ENCODE measurements at places on chromosomes 7 and 10.

DNA sequence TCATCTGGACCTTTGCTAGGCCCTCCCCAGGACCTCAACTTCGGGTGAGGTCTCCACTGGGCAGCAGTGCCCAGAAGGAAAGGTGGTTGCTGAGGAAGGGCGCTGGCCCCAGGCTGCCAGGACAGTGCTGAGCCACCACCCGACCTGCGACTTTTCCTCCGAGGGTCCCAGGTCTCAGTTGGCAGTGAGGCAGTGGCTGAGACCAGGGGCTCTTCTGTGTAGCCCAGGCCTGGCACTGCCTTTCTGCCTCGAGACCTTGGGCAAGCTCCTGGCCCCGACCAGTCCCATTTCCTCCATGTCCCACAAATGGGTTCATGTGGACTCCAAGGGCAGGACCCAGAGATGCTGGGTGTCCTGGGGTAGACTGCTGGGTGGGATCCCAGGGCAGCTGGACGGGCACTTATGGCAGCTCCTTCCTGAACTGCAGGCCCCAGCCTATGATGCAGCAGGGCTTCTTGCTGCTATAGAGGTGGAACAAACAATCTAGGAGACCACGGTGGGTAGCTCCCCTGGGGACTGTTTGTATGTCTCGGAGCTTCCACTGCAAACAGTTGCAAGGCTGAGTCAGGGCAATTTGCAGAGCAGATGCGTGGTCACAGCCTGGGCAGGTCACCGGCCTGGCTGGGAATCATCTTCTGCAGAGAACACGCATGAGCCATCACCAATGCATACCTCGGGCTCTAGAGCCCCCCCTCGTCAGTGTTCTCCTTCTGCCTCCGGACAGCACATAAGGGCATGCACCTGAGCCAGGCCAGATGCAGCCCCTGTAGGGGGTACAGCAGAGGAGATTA, 17.9 kb upstream of the LRRC18 start:
- DNase-seq: no peak

DNA sequence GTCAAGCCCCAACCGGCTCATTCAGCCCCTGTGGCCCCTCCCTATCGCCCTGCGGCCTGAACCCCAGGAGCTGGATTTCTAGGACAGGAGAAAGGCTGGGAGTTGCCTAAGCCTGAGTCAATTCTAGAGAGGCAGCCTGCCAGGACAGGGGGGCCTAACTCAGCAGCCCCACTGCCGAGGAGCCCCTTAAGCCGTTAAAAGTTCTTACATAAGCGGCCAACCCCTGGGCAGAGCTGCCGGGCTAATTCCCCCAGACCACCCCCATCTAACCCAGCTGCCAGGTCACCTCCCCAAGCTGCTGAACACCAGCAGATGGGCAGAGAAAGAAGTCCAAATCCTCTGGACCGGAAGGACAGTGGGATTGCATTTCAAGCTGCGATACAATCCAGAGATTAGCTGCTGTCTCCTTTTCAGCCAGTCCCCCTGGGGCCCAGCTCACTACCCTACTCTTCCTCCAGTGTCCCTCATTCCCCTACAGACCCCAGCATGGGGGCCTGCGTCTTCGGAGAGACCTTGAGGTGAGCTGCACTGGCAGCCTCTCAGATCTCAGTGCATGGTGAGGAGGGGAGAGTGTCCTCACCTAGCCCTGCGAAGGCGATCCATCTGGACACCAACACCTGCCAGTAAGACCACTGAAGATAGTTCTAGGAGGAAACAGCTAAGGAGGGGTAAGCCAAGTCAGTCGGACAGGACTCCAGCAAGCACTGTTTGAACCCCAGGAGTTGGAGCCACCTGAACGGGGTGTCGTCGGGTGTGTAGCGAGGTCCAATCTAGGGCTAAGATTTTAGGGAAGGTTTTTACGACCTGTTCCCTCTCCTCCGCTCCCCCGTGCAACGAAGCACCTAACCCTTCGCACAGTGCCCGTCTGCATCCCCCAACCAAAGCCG, 830 bp downstream of the IMPDH1 start:
- no peak for DNase-seq

DNA sequence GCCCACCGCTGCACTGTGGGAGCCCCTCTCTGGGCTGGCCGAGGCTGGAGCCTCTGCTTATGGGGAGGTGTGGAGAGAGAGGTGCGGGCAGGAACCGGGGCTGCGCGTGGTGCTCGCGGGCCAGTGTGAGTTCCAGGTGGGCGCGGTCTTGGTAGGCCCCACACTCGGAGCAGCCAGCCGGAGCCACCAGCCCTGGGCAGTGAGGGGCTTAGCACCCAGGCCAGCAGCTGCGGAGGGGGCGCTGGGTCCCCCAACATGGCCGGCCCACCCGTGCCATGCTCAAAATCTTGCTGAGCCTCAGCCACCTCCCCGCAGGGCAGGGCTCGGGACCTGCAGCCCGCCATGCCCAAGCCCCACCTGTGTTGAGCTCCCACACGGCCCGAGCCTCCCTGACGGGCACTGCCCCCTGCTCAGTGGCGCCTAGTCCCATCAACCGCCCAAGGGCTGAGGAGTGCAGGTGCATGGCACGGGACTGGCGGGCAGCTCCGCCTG, 856.8 kb upstream of the CELF2 start:
- no peak for DNase-seq

DNA sequence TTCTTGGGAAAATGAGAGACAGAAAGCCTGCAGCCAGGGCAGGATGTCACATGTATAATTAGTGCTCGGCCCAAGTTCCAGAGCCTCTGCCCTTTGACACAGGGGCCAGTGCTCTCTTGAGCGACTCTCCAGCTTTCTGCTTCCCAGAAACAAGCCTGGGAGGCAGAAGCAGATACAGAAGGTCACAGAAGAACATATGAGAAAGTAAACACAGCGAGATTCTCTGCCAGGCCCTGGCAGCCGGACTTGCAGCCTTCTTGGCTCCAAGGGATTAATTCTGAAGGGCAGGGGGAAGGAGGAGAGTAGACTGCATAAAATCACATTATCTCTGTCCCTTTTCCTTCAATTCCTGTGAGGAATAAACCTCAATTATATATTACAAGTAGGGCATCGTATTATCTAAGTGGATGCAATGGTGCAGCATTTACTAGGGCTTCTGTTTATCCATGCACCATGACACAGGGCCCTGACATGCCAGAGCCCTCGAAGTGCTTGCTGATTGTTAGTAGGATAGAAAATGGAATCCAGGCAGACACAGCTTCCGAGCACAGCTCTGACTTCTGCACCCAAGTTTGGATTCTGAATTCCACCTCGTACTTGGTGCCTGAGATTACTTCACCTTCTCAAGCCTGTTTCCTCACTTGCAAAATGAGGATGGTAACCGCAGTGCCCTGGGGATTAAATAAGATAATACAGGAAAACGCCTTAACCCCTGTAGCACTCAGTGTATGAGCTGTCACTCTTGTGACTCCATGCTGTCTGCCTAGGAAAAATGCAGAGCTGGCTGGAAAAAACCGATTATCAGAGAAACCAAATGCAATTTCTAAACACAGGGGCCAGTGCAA, 536.5 kb downstream of the TNS3 start:
- no peak for DNase-seq

DNA sequence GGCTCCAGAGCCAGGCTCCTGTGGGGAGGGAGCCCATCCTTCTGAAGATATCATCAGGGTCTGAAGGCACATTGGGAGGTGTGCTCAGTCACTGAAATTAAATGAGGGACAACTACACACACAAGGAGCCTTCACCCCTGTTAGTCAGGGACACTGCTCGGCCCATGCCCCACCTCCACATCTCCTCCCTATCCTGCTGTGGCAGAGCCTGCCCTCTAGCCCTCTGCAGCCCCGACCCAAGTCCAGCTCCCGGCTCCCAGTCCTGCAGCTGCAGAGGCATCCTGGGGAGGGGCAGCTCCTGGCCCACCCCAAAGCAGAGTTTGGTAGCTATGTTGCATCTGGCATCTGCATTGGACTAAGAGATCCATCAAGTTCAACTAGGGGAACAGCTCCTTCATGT, 136.3 kb downstream of the ZNF248 start:
- DNase-seq: no peak

DNA sequence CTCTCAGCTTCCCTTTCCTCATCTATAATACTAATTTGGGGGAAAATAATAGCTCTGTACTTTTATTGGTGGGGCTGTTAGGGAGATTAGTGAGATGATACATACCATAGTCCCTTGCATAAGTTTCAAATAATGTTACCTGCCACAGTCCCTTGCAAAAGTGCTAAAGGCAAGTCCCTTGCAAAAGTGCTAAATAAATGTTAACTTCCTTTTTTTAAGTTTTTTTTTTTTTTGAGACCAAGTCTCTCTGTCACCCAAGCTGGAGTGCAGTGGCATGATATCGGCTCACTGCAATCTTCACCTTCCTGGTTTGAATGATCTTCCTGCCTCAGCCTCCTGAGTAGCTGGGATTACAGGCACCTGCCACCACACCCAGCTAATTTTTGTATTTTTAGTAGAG, 43.4 kb upstream of the SRGN start:
- DNase-seq: no peak

- DNase-seq: no peak
Observed at GRCh38 chr7:122984021-122984420, 11.5 kb downstream of the TAS2R16 start.

GRCh38 chr7:99562832-99563231, 4.4 kb downstream of the ZNF655 start:
- DNase-seq: peak; percentile 98

DNA sequence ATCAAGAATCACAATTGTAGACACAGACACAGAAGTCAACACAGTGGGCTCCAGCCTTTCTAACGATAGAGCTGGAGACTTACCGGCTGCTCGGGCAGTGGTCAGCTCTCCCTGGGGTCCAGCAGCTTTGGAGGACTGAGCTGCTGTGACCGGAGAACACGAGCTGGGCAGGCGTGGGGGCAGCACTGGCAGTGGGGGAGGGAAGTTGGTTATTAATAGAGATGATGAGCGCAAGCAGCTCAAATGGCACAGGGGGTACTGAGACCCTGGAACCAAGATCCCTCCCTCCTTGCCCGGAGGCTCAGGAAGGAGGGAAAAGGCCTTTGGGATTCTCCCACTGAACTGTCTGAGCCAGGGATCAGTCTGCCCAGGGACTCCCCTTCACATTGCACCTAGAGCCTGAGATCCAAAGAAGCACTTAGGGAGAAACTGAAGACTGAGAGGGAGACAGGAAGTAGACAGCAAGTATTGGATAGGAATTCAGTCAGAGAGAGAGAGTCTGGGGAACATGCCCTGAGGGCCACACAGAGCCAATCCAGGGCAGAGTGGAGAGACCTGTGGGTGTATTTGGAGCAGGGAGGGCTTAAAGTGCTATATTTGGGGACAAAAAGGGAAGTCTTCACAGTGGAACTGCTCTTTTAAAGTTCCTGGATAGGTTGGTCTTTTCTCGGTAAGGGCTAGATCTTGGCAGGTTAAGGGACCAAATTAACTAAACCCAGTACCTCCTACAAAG, at the start of gene MYOZ1:
Gene MYOZ1, minus strand, starts transcription at position 147 of the 733 bp plus-strand sequence. CDS start 1,457 bp downstream, outside the sequence.
- no peak for DNase-seq
